ENCODE measurements at places on chromosomes 4 and X.
A peak's percentile ranks its signal among the peaks of the same experiment; 100 is the strongest.

GRCh38 chrX:48939524-48940228, 17.7 kb downstream of the OTUD5 start:
- no peak for DNase-seq

DNA sequence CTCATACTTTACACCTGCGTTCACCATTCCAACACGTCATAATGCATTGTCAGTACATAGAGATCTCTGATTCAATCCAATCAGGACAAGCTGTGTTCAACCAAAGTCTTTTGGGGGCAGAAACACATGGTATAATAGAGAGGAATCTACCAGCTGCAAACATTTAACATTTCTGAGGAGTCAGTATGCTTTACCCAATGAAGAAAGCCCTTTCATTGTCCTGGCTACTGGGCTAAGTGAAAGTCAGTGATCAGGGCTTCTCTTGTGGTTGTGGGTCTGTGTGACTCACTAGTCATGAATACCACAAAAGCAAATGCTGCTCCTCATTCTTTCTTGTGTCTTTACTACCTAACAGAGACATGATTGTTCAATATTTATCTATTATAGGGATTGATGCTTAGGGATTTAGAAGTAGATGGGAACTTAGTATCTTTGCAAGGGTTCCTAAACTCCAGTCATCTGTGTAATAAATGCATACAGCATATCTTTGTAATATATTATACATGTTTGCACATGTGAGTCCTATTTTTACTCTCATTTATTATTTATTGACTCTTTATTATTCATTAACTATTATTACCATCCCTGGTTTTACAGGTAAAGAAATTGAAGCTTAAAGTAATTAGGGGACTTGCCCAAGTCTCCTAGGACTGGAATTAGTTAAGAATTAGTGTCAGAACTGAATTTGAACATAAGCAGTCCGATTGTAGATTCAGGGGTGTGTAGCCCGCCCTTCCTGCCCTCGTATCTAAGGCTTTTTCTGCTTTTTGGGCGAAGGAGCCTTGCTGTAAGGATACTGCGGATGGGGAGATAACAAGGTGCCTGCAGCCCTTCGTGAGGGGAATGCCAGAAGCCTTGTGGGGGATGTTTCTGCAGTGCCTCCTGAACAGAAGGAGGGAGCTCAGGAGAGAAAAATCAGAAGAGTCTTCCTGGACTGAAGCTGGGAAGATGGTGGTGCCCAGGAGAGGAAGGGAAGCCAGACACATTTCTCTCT, 353.1 kb upstream of the BOD1L1 start:
- DNase-seq, result peak; percentile 88

- DNase-seq, result no peak
Measured at GRCh38 chrX:27548624-27549023, 41.5 kb upstream of the DCAF8L2 start.

GRCh38 chr4:68271851-68272357, 26.4 kb upstream of the TMPRSS11B start:
- peak; percentile 19 for DNase-seq

DNA sequence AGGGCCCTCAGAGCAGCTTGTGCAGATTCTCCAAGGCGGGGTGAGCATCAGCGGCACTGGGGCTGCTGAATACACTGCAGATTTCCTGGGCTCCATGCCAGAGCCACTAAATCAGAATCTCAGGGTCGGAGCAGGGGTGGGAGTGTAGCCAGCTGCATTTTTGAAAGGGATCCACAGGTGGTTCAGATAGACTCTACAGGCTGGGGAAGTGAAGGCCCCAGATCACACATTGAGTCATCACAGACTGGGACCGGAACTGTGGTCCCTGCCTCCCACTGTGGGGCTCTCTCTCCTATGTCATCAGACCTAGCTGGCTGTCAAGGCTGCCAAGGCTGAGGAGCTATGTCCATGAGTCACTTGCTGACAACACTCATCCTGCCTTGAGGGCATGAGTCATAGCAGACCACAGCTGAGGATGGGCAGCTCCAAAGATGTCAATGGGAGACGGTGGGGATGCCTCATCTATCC, 162.3 kb upstream of the MAMLD1 start:
- peak; percentile 95 for DNase-seq

- DNase-seq, result no peak
Measured at GRCh38 chr4:145406970-145407369, 74.7 kb upstream of the SMAD1 start.

GRCh38 chr4:131304686-131305085, 1844.4 kb upstream of the PCDH10 start:
- DNase-seq, result no peak

- no peak for DNase-seq
Measured at GRCh38 chr4:185811509-185812364, at the start of gene SORBS2. Gene SORBS2, minus strand, starts transcription at chr4:185812194. Its CDS starts 121,623 bp downstream, at chr4:185690571.

- no peak for DNase-seq
Measured at GRCh38 chr4:88009871-88010270, 2.4 kb downstream of the PKD2 start.

DNA sequence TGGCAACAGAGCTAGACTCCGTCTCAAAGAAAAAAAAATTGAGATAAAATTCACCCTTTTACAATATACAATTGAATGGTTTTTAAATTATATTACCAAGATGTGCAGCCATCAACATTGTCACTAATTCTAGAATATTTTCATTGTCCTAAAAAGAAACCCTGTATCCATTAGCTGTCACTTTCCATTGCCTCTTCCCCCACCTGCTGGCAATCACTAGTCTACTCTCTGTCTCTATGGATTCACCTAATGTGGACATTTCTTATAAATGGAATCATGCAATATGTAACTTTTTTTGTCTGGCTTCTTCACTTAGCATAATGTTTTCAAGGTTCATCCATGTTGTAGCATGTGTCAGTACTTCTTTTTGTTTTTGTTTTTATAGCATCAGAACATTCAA, 20.8 kb downstream of the ABHD18 start:
- no peak for DNase-seq

GRCh38 chr4:52585379-52585778, 73.7 kb downstream of the USP46 start:
- no peak for DNase-seq

- no peak for DNase-seq
Measured at GRCh38 chr4:79257953-79258613, 67.8 kb downstream of the NAA11 start.
